ENCODE measurements at places on chromosomes 13 and 19. TPM values are rescaled to one million over a fixed set of nuclear protein-coding genes. Genes with fewer than 3 reads are reported as not detected.

- no peak for DNase-seq
Observed at GRCh38 chr13:111912991-111913760, 153.8 kb upstream of the SOX1 start.

DNA sequence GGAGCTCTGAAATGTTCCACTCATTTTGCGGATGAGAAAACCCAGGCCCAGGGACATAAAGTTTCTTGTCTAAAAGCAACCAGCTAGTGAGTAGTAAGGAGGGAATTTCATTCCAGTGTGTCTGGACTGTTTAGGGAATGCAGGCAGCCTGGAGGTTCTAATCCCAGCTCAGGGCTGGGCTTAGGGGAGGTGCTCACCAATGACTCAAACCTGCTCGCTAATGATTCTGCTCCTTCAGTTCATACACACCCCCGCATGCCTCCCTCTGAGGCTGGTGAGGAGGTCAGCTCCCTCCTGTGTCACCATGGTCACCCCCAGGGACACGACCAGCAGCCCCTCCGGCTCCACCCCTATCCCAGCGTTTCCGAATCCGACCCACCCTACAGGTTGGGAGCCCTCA lies 34.6 kb downstream of the CYP4F2 start:
- peak; percentile 72 for DNase-seq

DNA sequence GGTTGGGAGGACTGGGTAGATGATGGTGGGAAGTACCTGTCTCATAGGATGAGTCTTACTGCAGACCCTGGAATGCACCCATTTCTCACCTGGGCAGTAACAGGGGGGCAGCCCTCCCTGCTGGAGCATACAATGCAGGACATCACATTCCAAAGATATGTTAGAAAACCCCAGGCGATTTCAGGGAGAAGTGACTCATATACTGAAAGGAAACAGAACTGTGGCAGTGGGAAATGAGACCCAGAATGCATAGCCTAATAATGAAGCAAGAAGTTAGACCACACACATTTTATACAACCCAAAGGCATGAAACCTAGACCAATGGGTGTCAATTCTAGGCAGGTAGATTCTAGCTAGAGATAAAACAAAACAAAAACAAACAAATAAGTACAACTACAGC lies 402.7 kb downstream of the IRS2 start:
- peak; percentile 79 for DNase-seq

The ELSPBP1 gene
- not detected for polyA plus RNA-seq

The DNAAF3 gene
- 10.2 TPM for polyA plus RNA-seq

- DNase-seq = no peak
Observed at GRCh38 chr19:1999856-2000515, 15.5 kb downstream of the BTBD2 start.
